ENCODE measurements at places on chromosomes 12 and 14. TPM values are rescaled to one million over a fixed set of nuclear protein-coding genes. Genes with fewer than 3 reads are reported as not detected.
A peak's percentile ranks its signal among the peaks of the same experiment; 100 is the strongest.

GRCh38 chr14:73725116-73726024 lies 11.2 kb upstream of the PNMA1 start:
- DNase-seq = no peak

GRCh38 chr12:70627677-70628076 lies 9.6 kb downstream of the PTPRB start:
- no peak for DNase-seq

- no peak for DNase-seq
Observed at GRCh38 chr12:120719496-120720233, 6.0 kb upstream of the ACADS start.

TEX52 gene
- not detected for total RNA-seq

GRCh38 chr14:53663709-53664108 lies 292.9 kb downstream of the BMP4 start:
- no peak for DNase-seq

- DNase-seq = no peak
Observed at GRCh38 chr12:107645630-107646333, 39.8 kb upstream of the PWP1 start.

DNA sequence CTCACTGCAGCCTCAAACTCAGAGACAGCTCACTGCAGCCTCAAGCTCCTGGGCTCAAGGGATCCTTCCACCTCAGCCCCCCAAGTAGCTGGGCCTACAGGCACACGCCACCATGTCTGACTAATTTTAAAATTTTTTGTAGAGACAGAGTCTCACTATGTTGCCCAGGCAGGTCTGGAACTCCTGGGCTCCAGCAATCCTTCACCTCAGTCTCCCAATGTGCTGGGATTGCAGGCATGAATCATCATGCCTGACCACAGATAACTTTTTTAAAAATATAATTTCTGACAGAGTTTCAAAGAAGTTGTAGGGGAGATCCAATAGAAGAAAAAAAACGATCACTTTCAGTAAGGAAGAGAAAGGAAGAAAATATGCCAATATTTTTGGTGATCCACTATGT lies 189.7 kb upstream of the CDKN3 start:
- no peak for DNase-seq

SERPINA9 gene
- 182 TPM for total RNA-seq

DNA sequence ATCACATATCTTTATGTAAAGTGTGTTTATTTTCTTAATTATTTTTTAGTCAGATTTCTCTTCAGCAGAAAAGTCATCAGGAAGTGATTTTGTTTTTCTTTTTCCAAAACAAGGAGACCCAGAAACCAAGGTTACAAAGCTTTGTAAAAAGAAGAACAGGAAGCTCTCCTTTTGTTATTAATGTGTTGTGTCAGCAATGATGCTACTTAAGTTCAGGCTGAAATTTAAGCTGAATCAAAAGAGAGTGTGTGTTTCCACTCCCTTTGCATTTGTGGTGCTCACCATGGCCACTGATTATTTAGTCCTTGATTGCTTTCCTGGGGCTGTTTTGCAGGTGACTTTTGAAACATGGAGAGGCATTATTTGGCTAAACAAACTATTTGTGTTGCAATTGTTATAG lies 155.3 kb upstream of the ATP2B1 start:
- DNase-seq = peak; percentile 49

DNA sequence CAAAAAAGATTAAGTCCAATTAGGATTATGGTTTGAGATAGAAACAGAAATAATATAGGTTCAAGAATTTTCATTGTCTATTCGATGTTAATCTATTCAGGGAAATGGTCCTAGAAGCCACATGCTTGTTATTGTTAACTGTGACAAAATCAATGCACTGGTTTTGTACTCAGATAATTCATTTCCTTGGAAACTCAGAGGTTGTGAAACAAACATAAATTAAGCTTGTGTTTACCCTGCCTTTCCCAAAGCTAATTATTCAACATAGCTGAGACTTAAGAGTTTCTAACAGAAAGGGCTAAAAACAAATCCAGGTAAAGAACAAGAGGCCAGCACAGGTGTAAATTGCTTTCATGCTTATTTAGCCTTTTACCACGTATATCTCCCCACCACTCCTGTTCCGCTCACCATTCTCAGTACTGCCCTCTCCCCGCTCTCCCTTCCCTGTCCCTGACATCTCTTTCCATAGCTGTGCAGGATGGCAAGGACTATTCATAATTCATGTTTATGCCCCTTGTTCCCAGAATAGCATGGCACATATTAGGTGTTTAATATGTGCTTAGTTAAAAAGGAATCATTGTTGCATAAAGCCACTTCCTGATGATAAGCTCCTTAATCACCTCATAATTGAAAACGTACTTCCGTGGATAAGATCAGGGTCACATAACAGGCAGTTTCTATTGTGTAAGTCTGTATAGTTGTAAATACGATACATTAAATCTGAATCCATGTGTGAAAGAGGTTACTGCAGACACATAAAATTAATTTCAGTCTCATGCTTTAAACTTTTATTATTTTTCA lies 131.8 kb upstream of the USP15 start:
- DNase-seq = no peak

- no peak for DNase-seq
Observed at GRCh38 chr14:90405755-90406154, 8.9 kb downstream of the CALM1 start.

- no peak for DNase-seq
Observed at GRCh38 chr12:6029401-6029800, 84.3 kb upstream of the ANO2 start.

GRCh38 chr12:82725741-82726140 lies 39.0 kb downstream of the TMTC2 start:
- DNase-seq = no peak

DNA sequence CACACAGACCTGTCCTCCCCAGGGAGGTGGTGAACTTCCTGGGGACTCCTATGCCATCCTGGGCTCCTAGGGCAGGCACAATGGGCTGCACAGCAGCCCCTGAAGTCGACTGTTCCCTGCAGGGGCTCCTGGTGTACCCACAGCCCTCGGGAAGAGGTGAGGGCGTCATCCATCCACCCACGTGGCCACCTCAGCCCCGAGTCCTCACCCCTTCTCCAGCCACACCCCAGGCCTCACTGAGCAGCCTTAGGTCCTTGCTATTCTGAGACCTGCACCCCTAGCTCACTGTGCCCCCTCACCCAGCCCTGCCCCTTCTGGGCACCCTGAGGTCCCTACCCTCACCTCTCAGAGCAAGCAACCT lies 38.9 kb downstream of the BEGAIN start:
- no peak for DNase-seq

DNA sequence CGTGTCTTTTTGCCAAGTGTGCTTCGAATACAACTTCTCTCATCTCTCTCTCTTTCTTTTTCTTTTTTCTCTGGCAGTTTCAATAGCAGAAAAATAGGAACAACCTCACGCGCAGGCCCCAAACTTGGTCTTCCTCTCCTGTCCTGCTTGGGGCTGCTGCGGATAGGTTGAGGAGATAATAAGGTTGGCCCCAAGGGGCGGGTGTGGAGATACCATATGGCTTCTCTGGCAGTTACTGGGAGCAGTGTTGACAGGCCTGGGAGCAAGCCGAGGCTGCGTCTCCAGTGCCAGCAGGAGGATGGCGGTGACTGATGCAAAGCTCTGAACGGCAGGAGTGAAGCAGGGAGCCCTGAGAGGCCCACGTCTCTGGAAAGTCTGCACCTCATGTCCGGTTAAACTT lies 89.5 kb upstream of the MANSC4 start:
- DNase-seq = no peak

CCDC196 gene
- total RNA-seq = not detected

DNA sequence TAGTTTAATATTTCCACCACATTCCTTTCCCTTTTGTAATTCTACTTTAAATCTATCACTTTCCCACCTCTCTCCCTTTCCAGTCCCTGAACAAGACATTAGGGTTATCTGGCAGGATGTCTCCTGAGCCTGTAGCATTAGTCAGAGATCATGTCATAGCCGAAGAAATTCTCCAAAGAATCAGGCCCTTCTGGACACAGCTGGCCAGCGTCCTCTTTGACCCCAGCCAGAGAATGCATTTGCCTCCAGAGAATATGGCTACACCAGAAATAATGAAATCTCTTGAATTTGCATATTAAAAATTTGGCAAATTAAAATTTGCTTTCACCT lies 56.7 kb downstream of the NTF3 start:
- DNase-seq = no peak

Measured in Karpas-422 (cell line).